ENCODE measurements at places on chromosomes 2 and 18.

DNA sequence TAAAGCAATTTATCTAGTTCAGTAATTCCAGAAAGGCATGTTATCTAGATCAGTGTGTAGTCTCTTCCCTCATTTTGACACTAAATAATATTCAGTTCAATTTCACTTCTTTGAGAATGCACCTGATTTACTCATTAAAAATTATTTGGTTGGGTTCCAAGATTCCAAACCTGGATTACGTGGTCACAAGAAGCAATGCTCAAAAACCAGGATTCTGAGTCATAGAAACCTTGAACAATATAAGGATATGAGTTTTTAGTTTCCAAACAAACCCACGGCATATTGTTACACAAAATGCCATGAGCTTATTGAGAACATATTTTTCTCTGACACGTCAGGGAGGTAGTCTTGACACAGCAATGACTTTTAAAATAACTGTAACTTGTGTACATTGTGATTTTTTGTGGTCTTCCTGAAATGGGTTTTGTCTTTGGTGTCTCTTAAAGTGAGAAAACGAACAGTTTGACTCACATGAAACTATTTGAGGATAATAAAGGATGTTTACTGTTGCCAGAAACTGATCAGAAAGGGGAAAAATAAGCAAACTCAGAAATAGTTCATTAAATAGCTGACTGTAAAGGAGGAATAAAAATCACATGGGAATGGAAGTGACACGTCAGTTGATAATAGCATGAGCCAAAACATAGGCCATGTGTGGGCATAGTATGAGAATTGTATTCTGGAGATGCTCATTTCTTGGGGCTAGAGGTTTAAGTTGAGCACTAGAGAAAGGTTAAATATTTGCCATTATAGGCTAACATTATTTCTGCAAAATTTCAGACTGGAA is 617.7 kb upstream of the CDH2 start:
- no peak for DNase-seq

DNA sequence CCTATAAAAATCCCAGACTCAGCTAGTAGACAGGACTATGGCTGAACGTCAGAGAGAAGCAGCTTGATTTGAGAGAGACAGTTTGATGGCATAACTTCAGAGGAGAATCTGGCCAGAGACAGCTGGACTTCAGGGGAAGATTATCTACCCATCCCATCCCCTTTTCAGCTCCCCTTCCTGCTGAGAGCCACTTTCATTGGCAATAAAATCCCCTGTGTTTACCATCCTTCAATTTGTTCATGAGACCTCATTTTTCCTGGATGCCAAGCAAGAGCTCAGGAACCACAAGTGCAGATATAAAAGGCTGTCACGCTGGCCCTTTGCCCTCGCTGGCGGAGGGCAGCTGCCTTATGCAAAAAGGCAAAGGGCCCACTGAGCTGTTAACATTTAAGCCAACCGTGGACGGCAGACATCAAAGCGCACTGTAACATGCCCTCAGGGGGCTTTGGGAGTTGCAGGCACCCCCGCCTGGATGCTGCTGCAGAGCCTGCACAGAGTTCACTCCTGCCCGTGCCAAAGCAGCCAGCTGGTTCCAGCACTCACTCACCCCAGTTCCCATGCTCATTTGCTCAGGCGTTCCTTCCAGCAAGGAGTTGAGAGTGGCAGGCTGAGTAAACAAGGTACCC is 164.3 kb upstream of the PGAP1 start:
- DNase-seq = no peak

GRCh38 chr2:240431271-240431660 is 4.2 kb upstream of the GPC1 start:
- DNase-seq = no peak

- no peak for DNase-seq
These were observed 15.9 kb downstream of the CCDC93 start for GRCh38 chr2:117997872-117998454.

GRCh38 chr2:239131521-239131920 is 269.3 kb downstream of the HDAC4 start:
- no peak for DNase-seq

DNA sequence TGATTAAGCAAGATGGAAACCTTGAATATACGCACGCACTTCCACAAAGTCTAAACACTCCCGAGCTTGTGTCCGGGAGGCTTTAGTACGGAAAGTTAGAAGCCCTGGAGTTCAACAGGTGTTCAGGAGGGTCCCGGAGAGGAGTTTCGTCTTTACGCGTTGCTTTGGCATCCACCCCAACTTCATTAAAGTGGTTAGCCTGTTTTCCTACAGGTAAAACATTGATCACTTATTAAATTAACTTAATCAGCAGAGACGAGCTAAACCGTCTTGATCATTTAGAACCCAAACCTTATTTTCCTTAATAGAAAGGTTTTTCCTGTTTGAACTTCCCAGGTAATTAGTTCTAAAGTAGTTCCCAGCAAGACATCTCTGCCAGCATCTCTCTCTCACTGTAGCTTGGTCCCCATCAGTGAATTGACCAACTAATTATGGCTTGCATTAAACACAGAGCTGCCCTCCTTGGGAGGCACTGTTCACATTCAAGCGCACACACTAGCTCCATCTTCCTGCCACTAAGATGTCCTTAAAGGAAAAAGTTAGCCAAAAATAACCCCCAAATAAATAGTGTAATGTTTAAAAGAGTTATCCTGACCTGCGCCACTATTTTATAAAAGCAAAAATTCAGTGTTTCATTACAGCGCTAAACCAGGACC is 1.4 kb downstream of the NPAS2 start:
- DNase-seq = no peak

DNA sequence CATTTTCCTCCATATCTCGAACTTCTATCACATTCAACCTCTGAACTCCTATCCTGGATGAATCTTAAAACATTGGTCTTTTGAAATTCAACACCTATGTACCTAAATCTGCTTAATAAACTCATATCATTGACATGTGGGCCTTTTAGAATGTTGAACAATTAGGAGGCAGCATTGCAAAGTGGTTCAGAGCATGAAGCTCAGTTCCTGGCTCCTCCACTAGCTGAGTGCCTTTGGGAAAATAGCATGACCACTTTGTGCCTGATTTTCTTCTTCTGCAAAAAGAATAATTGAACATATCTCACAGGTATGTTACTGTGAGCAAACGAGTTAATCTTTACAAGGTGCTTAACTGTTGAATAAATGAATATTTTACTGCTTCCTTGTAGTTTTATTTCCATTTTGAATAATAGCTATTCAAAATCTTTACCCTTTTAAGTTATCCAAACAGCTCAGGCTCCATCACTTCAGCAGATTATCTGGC is 14.3 kb upstream of the ITPRID2 start:
- DNase-seq = no peak

DNA sequence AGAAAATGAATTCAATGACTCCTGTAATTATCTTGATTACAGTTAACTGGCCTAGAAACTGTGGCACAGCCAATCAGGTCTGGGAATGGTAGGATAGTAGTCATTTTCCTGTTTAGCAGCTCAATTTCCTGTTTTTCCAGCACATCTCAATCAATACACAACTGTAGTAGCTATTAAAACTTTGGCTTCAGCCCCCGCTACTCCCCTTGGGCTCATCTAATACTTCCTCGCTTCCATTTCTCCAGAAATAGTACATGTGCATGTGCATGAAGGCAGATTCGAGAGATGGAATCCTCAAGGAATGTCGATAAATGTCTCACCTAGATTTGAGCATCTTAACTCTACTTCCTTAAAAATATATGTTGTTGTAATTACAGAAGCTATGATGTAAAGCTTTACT is 9.7 kb downstream of the COBLL1 start:
- no peak for DNase-seq
